COR-L47 (cell line): ENCODE measurements at places on chromosomes 4 and X.

DNA sequence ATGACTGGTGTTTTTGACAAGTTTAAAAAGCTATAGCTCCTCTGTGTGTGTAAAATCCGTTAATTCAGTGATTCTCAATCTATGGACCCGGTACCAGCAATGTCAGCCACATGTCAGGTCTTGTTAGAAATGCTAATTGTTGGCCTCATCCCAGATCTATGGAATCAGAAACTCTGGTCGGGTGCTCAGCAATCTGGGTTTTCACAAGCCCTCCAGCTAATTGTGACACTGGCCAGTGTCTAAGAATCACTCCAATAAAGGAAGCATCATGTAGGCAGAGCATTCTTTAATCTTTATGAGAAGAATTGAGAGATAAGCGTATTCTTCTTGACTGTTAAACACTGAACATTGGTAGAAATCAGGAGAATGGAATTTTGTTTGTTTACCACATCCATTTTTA is 1498.2 kb upstream of the TENM3 start:
- no peak for DNase-seq

DNA sequence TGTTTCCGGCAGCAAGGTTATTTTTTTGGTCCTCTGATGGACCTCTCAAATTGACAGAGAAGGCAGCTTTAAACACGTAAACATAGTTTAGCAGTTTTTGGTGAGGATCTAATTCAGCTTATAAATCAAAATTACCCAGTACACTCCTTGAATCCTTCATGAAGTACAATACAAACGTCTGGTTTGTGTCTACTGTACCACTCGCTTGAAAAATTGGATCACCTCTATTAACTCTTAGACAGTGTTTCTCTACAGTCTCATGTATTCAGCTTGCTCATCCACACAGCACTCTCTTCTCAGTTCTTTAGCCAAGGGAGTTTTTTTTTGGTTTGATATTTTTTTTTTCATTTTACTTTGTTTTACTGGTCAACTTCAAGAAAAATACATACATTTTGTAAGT is 113.5 kb downstream of the RNF150 start:
- DNase-seq, result no peak

GRCh38 chr4:109276482-109277095 is 25.9 kb downstream of the COL25A1 start:
- no peak for DNase-seq

GRCh38 chr4:182496408-182496807 is 253.2 kb downstream of the TENM3 start:
- no peak for DNase-seq

DNA sequence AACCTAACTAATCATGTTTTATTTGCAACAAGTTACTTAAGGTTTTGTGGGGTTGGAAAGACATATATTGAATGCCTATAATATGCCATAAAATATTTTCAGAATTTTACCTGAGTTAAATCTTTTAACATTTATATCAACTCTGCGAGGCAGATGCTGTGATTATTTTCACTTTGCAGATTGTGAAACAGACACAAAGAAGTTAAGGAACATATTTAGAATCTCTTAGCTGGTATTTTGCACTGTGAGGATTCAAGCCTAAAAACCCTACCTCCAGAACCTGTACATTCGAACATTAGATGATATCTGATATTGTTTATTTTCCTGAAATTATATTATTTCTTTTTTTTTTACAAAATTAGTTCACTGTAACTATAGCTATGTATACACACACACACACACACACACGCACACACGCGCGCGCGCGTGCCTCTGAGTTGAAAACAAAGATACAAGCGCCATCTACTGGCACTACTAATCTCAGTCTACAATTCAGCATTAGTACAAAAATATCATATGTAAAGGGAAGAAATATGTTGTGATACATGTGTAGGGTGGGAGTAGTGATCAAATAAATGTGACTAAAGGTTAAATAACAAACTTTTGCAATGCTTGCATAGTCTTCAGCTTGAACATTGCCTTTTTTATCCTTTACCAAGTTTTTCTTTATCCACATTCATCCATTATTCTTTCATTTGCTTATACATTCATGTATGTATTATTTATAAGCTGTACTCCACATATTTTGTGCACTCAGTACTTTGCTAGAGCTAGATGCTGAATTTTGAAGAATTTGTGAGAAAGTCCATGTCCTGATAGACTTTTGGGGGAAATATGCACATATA is 61.5 kb downstream of the ANXA10 start:
- DNase-seq, result peak; percentile 80
